ENCODE measurements at places on chromosomes 6 and 20.

- DNase-seq: peak; percentile 59
Measured at GRCh38 chr20:45592574-45593189, 13.6 kb upstream of the WFDC8 start.

- DNase-seq: no peak
Measured at GRCh38 chr6:21508753-21509152, 84.8 kb upstream of the SOX4 start.

DNA sequence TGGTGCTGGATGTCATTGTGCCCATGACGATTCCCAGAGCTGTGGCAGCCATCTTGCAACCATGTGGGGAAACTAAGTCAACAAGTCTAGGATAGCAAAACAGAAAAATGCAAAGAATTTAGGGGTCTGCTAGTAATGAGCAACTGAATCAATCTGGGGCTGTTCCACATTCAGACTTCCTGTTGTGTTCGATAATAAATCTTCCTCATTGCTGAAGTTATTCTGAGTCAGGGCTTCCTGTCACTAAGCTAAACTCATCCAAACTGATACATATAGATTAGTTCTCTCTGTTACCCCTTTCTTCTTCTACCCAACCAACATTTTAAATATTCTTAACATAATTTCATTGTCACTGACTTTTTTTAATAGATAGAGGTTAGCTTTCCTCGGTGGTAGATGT is 205.9 kb downstream of the HACE1 start:
- DNase-seq: no peak

DNA sequence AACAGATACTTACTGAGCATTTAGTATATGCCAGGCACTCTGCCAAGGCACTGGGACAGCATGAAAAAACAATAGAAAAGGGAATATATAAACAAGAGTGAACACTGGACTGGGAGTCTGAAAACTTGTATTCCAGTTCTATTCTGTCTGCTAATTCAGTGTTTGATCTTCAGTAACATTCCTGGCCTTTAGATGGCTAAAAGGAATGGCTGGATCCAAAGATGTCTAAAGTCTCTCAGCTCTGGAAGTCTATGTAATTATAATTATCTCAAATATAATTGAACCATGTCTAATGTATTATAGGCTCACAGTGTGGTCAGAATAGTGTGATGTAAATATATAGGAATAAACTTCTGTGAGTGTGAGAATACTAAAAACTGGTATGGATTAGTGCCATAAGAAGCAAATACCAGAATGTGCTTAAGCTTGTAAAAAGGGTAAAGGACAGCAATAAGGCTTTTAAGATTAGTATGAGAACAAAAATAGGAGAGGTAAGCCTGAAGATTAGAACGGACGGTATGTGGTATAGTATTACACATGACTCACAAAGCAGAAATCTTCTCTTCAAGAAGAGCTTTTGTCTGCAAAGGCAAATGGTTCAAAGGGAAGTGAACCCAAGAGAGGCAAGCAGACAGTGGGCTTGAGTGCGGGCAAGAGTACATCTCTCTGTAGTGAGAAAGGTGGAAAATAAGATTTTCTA is 68.5 kb downstream of the TMEM200A start:
- no peak for DNase-seq

- no peak for DNase-seq
Measured at GRCh38 chr20:53515749-53516148, 77.9 kb downstream of the ZNF217 start.

DNA sequence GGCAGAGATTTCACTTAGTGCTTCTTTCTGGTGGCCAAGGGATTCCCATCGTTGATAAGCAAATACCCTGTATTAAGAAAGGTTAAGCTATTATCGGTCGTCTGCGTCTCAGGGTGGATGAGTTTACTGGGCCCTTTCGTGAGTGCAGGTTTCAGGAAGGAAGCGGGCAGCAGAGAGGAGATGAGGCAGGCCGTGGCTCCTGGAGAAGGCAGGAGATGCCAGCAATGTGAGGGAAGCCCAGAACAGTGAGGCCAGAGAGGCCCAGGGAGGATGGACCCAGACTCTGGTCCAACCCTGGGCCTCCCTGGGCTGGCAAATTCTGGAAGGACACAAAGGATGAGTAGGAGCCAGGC is 11.2 kb downstream of the TFEB start:
- no peak for DNase-seq

DNA sequence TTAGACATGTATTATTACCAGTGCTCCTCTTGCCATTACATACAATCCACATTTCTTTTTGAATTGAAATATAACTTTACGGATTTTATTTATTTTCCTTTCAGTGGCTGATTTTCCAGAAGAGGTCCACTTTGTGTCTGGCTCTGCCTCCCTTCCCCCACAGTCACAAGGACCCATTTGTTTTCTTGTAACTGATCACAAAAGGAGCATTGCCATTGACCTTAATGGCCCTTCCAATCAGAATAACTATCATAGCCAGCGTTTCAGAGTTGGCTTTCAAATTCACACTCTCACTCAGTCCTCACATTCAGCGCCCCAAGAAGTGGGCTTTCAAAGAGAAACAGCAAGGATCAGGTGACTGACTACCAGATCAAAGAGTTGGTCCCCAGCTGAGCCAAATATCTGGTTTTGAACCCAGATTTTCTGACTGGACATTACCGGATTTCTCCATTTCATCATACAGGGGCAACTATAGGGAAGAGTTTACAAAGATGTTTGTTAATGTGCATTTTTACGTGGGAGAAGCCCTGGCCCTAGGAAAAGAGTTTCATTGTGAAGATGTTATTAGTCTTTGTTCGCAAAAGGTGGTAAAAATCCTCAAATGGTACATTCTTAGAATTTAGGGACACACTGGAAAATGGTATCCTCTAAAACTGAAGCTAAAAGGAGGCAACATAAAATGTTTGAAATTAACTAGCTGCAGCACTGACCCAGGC is 2.0 kb upstream of the SLC22A23 start:
- DNase-seq: peak; percentile 30

DNA sequence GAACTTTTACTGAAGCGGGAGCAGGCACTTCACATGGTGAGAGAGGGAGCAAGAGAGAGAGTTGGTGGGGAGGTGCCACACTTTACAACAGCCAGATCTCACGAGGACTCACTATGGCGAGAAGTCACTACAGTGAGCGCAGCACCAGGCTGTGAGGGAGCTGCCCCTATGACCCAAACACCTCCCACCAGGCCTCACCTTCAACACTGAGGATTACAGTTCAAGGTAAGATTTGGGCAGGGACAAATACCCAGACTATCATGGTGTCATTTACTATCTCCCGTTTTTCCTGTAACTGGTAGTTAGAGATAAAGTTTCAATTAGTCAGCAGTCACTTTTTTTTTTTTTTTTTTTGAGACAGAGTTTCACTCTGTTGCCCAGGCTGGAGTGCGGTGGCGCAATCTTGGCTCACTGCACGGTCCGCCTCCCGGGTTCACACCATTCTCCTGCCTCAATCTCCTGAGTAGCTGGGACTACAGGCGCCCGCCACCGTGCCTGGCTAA is 7.8 kb downstream of the RBCK1 start:
- DNase-seq: peak; percentile 70

DNA sequence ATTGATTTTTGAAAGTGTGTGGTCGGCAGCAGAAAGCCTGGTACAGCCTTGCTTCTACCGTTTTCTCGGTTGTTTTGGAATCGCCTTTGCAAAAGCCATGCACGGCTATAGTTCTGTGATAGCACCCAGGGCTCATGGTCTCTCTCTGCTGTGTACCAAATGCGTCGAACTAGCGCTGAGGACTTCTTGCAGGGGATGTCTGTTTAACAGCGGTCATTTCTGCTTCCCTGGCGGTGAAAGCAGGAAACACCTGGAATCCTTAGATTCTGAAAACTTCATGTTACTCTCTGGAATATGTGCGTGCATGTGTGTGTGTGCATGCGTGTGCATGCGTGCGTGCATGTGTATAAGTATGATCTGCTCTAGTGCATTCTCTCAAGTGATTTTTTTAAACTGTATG is 26.1 kb upstream of the GCNT2 start:
- DNase-seq: no peak

DNA sequence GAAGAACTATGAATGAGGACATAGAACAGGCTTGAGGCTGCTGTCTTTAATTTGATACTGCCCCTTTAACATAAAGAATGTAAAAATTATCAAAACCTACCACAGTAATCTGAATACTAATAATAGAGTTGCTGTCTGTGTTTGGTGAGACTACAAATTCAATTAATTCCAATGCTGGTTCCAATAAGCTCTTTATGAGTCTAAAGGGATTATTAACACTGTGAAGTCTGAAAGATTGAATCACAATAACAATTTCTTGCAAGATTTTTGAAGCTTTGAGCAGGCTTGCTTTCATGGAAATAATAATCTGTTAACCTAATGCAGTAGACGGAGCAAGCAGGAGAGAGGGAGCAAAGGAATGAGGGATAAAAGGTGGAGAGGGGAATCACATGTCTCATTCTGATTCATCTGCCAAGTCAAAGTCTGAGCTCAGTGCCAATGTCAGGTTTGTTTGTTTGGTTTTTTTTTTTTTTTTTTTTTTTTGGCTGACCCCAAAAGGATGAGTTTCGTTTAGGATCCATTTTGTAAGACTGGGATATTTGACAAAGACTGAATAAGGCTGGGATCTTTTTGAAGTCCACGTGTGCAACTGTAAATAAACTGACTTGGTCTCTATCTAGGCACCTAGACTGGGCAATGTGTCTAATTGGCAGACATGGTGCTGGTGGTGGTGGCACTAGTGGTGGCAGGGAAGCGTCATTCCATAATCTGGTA is 211.6 kb downstream of the RNF144B start:
- DNase-seq: no peak

DNA sequence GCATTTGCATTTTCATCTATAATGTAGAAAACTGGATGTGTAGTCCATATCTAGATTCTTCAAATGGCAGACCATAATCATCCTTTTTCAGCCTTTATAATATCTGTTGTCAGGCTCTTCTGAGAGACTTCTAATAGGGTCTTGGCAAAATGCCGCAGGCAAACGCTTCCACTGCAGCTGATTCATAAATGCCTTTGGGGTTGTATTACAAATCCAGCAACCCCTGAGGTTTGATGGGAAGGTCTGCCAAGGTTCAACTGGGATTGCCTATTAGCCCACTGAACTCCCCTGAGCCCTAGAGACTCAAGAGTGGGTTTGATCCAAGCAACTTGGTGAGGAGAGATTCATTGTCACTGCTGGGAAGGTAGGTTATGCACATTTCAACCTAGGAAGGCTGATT is 365.2 kb upstream of the POU3F2 start:
- no peak for DNase-seq

- no peak for DNase-seq
Measured at GRCh38 chr6:6808343-6808742, 219.8 kb downstream of the LY86 start.

GRCh38 chr6:43926634-43927531 is 156.9 kb downstream of the VEGFA start:
- peak; percentile 91 for DNase-seq

GRCh38 chr6:9112544-9112943 is 677.2 kb upstream of the SLC35B3 start:
- no peak for DNase-seq

DNA sequence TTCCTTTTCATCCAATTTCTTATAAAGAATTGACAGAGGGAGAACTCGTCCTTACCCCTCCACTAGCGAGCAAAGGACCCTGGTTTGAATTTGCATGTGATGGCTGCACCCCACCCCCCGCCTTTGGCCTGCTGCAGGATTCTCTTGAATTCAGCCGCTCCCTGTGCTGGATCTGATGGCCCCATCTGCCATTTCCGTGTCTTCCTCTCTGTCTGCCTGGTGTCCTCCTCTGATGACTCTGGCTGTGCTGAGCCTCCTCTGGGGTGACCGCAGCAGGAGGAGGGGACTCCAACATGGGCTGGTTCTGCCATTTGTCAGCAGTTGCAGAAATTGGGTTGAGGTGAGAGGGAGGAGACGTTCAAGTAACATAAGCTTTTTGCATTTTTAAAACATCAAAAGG is 188.8 kb downstream of the DLL1 start:
- no peak for DNase-seq

- no peak for DNase-seq
Measured at GRCh38 chr6:154991207-154991606, 3.9 kb upstream of the TIAM2 start.

DNA sequence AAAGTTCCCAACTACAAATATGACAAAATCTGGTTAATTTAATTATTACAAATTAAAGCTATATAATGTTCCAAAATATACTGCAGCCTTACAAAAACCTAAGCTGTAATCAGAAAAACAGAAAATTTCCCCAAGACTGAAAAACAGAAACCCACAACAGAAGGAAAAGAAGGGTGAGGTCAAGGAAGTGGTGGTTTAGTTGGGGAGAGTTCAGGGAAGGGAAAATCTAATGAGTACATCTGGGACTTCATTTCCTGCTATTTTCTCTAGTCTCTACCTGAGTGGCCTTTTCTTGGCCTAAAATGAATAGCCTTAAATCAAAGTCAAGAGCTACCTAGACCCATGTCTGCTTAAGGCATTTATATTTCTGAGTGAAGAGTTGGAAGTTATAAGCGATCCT is 66.2 kb upstream of the BEND6 start:
- no peak for DNase-seq

- DNase-seq: no peak
Measured at GRCh38 chr6:135306740-135307420, 125.8 kb downstream of the MYB start.

- DNase-seq: no peak
Measured at GRCh38 chr6:130967502-130968445, 95.3 kb downstream of the EPB41L2 start.

DNA sequence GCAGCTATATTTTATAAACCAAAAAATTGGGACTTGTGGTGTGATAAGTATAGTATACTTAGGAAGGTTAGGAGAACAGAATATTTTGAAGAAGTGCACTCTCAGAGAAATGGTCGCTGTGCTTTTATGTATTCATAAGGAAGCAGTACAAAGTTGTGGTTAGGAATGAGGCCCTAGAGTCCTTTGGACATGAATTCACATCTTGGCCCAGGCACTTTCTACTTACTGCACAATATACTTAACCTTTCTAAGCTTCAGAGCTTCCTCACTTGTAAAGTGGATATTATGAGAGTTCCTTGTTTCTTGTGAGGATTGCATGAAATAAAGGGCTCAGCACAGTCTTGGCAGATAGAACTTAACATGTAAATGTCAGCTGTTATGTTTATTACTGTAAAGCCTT is 21.0 kb upstream of the SERINC3 start:
- DNase-seq: no peak

DNA sequence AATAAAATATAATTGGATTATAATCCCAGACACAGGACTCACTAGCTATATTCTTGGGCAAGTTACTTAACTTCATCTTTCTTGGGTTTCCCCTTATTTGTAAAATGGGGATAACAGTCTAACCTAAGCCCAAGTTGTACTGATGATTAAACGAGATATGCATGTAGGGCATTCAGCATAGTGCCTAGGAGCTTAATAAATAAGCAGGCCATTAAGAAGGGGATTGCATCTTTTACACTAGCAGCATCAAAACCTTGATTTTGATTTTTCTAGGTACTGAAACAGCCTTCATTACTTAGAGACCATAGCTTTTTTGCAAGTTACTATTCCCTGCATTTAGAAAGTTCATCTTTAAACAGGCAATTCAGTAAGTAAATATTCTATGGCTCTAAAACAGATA is 2.2 kb upstream of the QKI start:
- DNase-seq: peak; percentile 28

DNA sequence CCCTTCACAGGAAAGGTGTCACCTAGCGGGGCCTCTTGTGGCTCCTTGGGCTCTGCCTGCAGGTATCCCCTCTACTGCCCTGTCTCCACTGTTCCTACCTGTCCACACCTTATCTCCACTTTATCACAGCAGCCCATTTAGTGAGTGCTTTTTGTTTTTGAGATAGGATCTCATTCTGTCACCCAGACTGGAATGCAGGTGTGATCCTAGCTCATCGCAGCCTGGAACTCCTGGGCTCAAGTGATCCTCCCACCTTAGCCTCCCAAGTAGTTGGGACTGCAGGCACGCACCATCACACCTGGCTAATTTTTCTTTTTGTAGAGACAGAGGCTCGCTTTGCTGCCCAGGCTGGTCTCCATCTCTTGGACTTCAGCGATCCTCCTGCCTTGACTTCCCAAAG is 48.0 kb downstream of the BCAS4 start:
- DNase-seq: no peak
